Calu3 (cell line): ENCODE measurements at places on chromosomes 4 and X. TPM values are rescaled to one million over a fixed set of nuclear protein-coding genes. Genes with fewer than 3 reads are reported as not detected.

- DNase-seq, result no peak
These were observed 27.4 kb upstream of the AFAP1 start for GRCh38 chr4:7967063-7967440.

TEX13C gene
- total RNA-seq, result not detected in 2 replicates

DNA sequence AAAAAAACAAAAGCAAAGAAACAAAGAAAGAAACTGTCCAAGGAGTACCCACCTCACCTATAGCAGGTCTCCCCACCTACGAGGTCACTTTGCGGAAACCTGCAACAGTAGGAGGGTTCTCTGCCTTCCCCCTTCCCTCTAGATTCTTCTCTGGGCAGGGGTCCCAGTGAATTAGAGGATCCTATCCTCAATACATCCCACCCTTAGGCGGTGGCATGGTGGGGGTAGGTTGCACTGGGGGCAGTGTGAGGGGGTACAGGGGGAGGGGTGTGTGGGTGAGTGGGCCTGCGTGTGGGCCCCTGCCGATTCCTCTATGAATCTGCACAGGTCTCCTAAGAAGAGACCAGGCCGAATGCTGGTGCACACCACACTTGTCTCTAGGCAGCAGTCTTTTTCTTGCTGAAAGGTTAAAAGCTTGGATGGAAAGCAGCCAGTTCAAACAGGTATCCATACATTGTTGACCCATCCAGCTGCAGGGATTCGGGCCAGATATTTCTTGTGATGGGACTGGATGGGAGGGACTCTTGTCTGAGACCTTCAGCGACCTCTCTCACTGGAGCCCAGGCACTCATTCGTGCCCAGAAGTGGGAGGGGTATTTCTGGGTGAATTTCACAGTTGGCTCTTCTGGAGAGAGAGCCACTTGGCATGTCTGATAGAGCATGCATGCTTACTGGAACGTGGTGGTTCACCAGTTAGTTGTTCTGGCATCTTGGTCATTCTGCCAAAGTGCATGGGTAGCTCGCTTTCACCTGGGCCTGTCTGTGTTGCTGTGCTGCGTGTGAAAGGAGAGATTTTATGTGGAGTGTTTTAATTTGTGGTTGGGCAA lies 65.6 kb downstream of the NBDY start:
- DNase-seq, result no peak

GLRA2 gene
- not detected in 2 replicates for total RNA-seq

GRCh38 chr4:155889031-155889793 lies 14.3 kb upstream of the TDO2 start:
- peak; percentile 9 for DNase-seq

ADH7 gene
- not detected in 2 replicates for total RNA-seq

- DNase-seq, result peak; percentile 66
These were observed 13.9 kb downstream of the TMSB4X start for GRCh38 chrX:12988797-12989196.

DNA sequence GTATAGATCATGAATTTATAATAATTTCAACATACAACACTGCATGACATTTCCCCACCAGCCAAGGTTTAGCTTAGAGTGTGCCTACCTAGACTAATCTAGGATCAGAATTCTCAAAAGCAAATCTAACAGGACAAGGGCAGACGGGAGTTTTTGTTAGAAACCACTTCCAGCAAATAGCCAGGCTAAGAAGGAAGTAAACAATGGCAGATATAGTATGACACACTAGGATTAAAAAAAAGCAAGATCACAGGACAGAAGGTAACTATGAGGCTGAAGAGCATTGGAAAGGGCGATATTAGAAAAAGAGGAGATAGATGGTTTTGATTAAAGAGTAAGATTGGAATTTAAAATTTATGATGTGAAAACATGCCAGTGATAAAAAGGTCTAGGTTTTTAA lies 124.8 kb downstream of the LRBA start:
- no peak for DNase-seq

RNF212 gene
- not detected in 2 replicates for total RNA-seq

DNA sequence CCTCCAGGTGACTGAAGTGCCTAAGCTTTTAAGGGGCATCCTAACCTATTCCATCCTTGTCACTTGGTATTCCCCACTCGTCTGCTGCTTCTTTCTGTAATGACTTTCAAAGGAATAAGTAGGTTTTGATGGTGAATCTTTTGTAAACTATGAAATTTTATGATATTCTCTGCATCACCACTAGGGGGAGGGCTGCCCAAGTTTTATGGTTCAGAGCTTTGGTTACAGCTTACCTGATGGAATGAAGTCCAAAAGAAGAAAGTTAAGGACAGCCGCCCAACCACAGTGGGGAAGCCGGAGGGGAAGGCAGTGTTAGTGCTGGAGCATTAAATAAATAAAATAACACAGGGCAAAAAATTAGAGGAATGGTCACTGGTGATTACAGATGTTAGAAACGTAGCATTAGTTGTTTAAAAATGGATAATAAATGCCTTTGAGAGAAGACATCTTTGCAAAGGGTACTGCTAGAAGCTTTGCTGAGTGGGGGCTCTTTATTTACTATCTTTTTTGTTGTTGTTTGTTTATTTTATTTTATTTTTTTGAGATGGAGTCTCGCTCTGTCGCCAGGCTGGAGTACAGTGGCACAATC lies 204.9 kb downstream of the GBA3 start:
- peak; percentile 54 for DNase-seq

- DNase-seq, result no peak
These were observed 486.6 kb upstream of the TENM3 start for GRCh38 chr4:181756451-181757095.

GRCh38 chr4:3673716-3674478 lies 92.3 kb upstream of the ADRA2C start:
- DNase-seq, result no peak

DNA sequence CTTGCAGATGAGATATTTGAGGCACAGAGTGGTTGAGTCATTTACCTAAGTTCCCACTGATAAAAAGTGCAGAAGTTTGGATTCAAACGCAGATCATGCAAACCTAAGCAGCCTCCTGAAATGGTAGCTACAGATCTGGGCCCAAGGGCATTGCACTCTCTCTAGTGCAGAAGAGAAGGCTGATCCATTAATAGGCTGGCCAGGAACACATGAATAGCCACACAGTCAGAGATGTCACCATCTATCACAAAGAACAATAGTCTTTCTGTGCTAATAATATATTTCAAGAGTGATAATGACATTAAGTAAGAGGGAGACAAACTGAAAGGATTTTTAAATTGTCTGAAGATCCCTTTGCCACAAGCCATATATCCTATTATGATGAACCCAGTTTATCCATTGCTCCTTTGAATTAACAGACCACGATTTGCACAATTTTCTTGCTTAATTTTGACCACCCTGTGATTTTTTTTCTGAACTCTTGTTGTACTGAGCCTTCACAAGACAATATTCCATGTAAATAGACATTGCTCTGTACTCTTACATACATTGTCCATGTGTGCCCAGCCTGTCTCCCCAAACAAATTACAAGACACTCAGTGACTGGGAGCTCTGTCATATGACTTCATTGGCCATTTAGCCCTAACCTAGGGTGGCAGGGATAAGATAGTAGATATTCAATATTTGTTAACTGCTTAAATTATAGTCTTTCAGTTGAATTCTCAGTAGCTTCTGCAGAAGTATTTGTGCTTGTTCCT lies 112.4 kb upstream of the RBPJ start:
- DNase-seq, result no peak

NXF3 gene
- 0.27 TPM in 1 of 2 replicates, not detected in the other for total RNA-seq

- DNase-seq, result no peak
These were observed 45.4 kb downstream of the BMPR1B start for GRCh38 chr4:94803181-94803580.

VSIG4 gene
- total RNA-seq, result not detected in 2 replicates

IL2 gene
- total RNA-seq, result not detected in 2 replicates

DMD gene
- total RNA-seq, result 7.6 and 11.6 TPM in 2 replicates

DNA sequence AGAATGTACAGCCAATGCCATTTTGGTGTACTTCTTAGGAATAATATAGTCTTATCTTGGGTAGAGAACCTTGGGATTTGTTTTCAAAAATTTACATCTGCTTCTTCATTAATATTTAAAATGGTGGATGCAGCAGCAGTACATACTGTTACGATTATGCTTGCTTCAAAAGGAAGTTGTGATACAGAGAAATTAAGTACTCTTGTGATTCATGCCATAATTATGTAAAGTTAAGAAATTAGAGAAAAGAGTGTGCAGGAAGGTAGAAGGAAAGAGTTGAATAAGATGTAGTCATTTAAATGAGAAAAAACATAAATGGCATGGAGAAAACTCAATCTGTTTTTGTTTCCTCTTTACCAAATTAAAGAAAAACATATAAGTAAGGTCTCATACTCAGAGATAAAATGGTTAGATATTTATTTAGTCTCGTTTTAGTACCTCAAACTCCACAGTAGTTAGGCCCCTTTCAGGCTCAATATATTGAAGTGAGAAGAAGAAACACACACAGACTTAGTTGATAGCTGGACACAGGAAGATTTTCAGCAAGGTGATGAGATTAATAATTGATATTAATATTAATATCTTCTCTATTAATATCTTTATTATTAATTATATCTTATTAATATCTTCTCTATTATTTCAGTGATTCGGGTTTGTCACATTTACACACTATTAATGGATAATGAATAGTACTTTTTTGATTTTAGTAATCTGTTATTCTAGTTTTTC lies 70.1 kb upstream of the HPGD start:
- no peak for DNase-seq

- no peak for DNase-seq
These were observed 742.3 kb upstream of the POU3F4 start for GRCh38 chrX:82765811-82766210.

DNA sequence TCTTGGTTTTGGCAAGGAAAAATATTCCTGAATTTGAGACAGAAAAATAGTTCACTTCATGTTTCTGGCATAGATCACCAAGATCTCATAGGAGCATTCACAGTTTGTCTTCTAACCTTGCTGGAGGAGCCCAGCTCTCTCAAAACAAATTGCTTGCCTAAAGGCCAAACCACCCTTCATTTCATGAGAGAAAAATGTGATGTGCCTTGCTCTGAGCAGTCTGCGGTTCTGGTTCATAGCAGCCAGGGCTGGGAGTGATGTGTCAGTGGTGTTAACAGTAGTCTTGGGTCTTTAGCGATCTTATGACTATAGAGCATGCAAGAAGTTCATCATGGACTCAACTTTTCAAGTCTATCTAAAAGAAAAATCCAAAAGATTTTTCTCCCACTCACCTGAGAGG lies 183.3 kb downstream of the DCLK2 start:
- DNase-seq, result no peak

RAB39B gene
- total RNA-seq, result 0.38 and 0.44 TPM in 2 replicates

- DNase-seq, result no peak
These were observed 456.9 kb downstream of the BCOR start for GRCh38 chrX:39640866-39641265.

LINC00632 gene
- not detected in 2 replicates for total RNA-seq
